NCI-H774 (cell line): ENCODE measurements at places on chromosomes 12 and 14.

GRCh38 chr12:104464899-104465298 is 8.2 kb downstream of the CHST11 start:
- no peak for DNase-seq

DNA sequence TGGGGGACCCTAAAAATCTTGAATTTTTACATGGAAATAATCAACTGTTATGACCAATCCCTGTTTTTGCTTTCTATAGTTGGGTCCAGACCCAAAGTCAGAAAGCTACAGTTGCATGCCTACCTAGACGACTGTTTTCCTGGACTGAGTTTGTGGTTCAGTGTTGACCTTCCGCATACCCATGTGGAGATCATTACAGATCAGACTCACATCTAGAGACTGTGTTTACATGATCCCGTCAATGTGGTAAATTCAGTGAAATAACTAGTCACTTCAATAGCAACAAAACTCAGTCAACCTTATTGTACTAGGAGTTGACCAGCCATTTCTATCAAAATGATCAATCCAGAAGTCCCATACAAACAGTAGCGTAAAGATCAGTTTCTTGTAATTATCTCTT is 257.6 kb downstream of the EGLN3 start:
- no peak for DNase-seq

DNA sequence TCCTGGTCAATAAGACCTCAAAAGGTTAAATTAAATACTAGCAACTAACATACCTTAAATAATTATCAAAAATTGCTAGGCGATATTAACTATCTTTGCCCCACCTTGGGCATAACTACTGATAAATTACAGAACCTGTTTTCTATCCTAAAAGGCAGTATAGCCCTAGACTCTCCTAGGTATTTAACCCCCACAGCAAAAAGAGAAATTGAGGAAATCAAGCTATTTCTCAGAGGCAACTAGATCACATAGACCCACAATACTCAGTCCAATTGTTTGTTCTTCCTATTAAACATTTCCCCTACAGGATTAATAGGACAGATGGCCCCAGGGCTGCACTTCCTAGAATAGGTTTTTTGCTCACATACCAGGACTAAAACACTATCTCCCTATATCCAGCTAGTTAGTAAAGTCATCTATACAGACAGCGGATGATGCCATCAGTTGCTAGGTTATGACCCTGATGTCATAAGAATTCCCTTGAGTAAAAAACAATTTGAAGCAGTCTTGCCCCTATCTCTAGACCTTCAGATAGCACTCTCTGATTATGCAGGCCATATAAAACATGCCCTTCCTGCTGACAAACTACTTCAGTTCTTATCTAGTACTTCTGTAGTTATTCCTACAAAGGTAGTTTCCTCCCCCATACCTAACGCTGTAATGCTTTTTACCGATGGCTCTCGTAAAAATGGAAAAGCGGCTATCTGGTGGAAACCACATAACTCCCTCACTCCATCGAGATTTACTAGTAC is 118.4 kb downstream of the PPHLN1 start:
- DNase-seq: no peak

GRCh38 chr12:685388-685787 is 22.1 kb upstream of the NINJ2 start:
- no peak for DNase-seq

- no peak for DNase-seq
Observed at GRCh38 chr12:15541996-15542631, 219.8 kb downstream of the PTPRO start.

DNA sequence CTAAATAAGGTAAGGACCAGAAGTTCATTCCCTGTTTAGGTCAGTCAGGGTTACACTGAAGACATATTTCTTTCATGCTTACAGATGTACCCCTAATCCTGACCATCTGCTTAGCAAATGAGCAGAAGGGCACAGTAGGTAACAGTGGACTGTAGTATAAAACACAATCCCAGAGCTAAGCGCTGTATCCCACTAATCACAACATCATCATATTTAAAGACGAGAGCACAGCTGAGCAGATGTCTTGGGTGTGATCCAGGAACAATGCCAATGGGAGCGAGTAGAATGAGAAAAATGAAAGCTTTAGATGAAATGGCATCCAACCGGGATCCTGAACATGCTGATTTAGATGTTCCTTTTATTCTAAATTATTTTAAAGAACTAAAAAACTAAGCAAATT is 213.4 kb downstream of the CCER1 start:
- DNase-seq: no peak

DNA sequence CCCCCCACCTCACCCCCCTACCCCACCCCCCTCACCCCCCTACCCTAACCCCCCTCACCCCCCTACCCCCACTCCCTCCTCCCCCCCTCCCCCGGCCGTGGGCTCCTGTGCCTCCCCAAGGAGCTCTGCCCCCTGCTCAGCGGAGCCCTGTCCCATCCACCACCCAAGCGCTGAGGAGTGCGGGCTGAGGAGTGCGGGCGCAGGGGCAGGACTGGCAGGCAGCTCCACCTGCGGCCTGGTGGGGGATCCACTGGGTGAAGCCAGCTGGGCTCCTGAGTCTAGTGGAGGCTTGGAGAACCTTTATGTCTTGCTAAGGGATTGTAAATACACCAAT is 2.3 kb upstream of the JPH4 start:
- DNase-seq: no peak
